Eye (tissue), 1 donor: ENCODE measurements at places on chromosomes 5 and 9.
A peak's percentile ranks its signal among the peaks of the same experiment; 100 is the strongest.

- DNase-seq: no peak
Measured at GRCh38 chr9:79695531-79696175, 123.9 kb downstream of the TLE4 start.

DNA sequence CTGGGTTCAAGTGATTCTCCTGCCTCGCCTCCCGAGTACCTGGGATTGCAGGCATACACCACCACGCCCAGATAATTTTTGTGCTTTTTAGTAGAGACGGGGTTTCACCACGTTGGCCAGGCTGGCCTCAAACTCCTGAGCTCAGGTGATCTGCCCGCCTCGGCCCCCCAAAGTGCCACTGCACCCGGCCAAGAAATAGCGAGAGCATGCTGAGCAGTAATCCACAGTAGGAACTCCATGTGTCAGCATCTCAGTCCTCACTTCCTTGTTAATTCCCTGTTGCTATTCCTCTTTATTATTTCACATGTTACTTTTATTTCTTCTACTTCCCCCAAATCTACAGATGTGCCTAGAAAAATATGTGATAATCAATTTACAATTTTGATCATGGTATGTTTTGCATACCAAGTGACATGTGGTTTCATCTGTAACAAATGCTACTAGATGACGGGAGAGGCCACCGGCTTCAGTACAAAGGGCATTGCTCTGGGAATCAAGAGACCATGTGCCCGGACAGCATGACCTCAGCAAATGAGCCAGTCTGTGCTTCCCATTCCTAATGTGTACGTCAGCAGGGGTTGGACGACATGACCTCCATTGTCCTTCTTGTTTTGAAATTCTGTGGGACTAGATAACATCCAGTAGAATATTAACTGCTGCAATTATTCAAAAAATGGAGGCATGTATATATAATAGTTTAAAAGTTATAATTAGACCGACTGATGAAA lies 61.6 kb downstream of the FNBP1 start:
- DNase-seq: peak; percentile 48

DNA sequence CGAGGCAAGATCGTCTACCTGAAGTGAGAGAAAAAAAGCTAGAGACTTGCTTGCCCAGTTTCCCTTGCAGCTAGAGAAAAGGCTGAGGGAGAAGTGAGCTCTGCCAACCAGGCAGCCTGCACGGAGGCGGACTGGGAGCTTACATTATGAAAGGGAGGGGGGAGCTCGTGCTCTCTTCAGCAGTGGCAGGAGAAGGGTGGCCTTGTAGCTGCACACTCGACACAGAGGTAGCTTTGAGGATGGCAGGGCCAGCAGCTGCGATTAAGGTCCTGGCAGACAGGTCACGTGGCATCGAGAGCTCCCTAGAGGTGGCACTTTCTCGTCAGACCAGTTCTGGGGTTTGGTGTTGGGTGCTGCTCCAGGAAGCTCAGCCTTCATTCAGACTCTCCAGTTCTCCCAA lies 26.7 kb downstream of the APBA1 start:
- DNase-seq: no peak

DNA sequence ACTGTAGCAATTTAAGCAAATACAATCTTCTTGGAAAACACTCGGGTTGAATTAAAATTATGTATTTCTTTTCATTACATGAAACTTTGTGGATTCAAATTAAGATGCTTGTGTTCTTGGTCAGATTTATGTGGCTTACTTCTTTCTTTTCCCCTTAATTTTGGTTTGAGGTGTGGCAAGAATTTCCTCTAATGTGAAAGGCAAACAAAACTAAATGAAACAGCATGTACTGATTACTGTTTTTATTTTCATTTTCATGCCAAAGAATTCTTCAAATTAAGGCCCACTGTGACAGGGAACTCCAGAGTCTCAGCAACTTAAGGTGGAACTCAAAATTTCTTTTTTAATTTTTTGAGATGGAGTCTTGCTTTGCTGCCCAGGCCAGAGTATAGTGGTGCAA lies at the start of gene OMD:
Gene OMD (minus strand): TSS at position 132 of the 400 bp plus-strand sequence. CDS start 6,913 bp downstream, outside the sequence.
- DNase-seq: no peak

DNA sequence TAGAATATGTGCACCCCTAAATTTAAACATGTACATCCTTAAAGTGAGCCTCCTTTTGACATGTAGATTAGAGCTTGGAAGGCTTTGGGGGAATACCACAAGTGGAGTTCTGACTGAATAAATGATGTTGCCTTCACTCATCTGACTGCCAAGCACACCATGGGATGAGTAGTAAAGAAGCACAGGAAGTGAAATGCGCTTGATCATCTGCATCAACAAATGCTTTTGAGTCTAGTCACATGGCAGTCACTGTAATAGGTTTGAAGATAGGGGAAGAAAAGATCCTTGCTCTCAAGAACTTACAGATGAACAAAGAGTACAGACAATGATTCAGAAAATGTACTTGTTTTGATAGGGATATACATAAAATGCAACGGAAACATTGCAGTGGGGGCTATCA lies 62.0 kb upstream of the STARD4 start:
- no peak for DNase-seq

DNA sequence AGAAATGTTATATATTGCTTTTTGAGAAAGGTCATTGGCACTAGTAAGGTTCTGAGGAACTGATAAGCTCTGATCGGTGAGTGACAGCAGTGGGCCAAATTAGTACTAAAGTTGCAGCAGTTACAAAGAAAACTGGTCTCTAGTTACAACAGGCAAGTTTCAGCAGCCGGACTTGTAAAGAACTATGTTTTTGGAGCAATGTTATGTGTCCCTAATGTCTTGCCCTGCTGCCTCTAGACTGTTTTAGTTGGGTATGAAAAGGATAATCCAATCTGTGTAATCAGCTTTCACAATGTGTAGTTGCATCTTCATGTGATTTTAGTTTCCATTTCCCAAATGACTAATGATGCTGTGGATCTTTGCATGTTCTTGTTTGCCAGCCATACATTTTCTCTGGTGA lies 113.5 kb downstream of the CAMK4 start:
- DNase-seq: no peak

- no peak for DNase-seq
Measured at GRCh38 chr9:89425024-89425805, 72.7 kb downstream of the SEMA4D start.

GRCh38 chr5:132505641-132506040 lies 15.1 kb upstream of the IRF1 start:
- DNase-seq: no peak
